PC-9 (cell line): ENCODE measurements at places on chromosomes 5 and 9. TPM values are rescaled to one million over a fixed set of nuclear protein-coding genes. Genes with fewer than 3 reads are reported as not detected.

The LRRC14B gene
- not detected in 2 replicates for total RNA-seq

The PLPP6 gene
- 4.9 and 5.9 TPM in 2 replicates for total RNA-seq

The C5orf24 gene
- total RNA-seq = 16.4 and 29.2 TPM in 2 replicates

The ERAP2 gene
- total RNA-seq = 48.2 and 51.9 TPM in 2 replicates

The MOB3B gene
- 2.7 and 4.4 TPM in 2 replicates for total RNA-seq
